ENCODE measurements at places on chromosomes 2 and 18. TPM values are rescaled to one million over a fixed set of nuclear protein-coding genes. Genes with fewer than 3 reads are reported as not detected.

TMEM37 gene
- total RNA-seq, result 24.3 TPM

SETBP1 gene
- total RNA-seq, result 9.6 TPM

MAPK4 gene
- total RNA-seq, result 0.27 TPM

SNTG2 gene
- 1.0 TPM for total RNA-seq

SLC39A10 gene
- 12.8 TPM for total RNA-seq

NYAP2 gene
- total RNA-seq, result 0.12 TPM

ELOA2 gene
- not detected for total RNA-seq

All from colonic mucosa (tissue), 4 donors.